Stimulated activated CD4-positive, alpha-beta T cell treated with anti-CD3 and anti-CD28 coated beads, TNF-alpha, amount 100 ng/mL, for 1 hour (primary cell): ENCODE measurements at places on chromosomes 4 and X.

DNA sequence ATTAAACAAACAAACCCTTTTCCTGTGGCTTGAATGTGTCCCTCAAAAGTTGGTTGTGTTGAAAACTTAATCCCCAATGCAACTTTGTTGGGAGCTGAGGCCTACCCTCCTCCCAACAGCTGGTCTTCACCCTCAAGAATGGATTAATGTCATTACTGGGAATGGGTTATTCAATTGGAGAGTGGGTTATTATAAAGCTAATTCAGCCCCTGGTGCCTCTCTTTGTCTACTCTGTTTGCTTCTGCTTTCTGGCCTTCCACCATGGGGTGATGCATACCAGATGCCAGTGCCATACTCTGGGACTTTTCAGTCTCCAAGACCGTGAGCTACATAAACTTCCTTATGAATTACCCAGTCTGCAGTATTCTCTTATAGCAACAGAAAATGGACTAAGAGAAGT is 706.5 kb downstream of the CCSER1 start:
- no peak for DNase-seq

GRCh38 chr4:186144198-186144945 is 39.9 kb downstream of the FAM149A start:
- no peak for DNase-seq

- no peak for DNase-seq
These were observed 93.6 kb downstream of the RBM47 start for GRCh38 chr4:40536032-40536431.

- DNase-seq = no peak
These were observed 80.4 kb downstream of the WFS1 start for GRCh38 chr4:6349896-6350603.

GRCh38 chrX:154013614-154014360 is 5.9 kb downstream of the IRAK1 start:
- no peak for DNase-seq

GRCh38 chr4:109608879-109609278 is 48.8 kb downstream of the MCUB start:
- no peak for DNase-seq

DNA sequence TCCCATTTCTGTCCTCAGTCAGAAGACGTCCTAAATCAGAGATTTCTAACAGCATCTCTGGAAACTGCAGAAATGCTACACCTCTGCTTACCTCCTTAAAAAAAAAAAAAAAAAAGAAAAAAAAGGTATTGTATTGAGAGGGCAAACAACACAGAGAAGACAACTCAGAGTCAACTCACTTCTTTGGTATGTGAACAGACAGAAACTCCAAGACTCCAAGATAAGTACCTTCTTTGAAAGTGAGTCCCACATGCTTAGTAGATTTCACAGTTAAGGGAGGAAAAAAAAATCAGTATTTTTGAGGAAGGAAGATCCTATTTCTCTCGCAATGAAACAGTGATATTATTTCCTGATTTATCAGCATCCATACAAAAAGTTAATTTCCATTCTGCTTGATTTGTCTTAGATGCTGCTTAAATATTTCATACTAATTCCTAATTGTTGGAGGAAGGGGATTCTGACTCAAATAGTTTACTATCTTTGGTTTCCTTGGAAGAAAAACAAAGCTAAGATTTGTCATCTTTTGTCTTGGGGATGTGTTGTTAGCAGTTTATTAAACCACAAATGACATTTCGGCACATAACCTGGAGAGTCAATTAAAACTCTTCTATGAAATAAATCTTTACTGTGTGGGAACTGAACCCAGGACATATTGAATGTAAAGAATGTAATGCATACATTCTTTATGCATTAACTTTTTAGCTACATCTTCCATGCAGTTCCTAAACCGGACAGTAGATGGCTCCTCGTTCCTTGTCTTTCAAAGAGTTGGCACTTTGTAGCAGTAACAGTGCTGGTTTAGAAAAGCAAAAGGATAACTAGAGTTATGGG is 4.7 kb downstream of the RASGEF1B start:
- DNase-seq = peak; percentile 39

- DNase-seq = no peak
These were observed 28.0 kb downstream of the DMD start for GRCh38 chrX:33183361-33183760.

DNA sequence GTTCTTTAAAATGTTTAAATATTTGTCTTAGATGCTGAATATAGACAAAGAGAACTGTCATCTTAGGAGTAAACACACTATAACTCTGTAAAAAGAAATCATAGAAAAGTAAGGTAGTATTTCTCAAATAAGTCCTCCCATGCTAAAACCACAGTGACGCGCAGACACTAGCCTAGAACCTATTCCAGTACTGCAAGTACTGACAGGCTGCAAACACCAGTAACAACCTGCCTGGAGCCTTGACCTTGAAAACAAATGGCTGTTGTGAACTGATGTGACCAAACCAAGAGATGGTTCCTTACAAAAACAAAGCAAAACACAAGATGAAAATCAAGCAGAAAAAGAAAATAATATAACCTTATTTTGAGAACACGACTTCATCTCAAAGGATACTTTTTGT is 8.5 kb downstream of the TIFA start:
- DNase-seq = no peak

DNA sequence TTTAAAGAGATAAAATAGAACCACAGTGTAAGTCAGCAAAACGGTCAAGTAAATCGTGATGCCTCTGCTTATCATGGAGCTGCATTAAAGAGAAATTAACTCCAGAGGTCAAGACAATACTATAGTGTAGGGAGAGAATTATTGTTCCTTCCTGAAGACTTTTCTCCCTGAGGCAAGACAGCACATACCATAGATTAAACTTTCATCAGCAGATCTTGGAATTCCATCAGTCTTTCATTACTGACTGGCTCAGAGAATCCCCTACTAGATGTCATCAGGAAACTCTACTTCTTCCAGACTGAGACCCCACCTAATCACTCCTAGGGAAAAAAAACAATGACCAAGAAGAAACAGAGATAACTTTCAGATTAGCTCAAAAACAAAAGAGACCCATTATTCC is 131.3 kb downstream of the NSUN7 start:
- no peak for DNase-seq

GRCh38 chr4:87953826-87954225 is 21.7 kb upstream of the SPP1 start:
- DNase-seq = no peak

DNA sequence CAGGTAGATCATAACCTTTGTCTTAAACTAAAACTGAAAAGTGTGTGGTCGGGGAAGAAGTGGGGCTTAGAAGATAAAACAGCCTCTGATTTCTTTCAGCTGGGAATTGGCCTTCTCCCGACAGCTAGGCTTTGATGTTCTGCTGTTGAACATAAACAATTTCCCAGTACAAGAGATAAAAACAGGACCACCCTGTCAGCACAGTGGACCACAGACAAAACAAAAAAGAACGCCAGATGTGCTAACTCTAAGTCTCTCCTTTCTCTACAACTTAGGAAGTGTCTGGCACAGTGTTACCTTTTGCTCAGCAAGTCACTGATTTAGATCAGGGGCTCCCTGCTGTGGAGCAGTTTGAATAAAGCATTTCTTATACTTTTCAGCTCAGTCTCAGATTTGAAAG is 87.5 kb upstream of the UXT start:
- no peak for DNase-seq

DNA sequence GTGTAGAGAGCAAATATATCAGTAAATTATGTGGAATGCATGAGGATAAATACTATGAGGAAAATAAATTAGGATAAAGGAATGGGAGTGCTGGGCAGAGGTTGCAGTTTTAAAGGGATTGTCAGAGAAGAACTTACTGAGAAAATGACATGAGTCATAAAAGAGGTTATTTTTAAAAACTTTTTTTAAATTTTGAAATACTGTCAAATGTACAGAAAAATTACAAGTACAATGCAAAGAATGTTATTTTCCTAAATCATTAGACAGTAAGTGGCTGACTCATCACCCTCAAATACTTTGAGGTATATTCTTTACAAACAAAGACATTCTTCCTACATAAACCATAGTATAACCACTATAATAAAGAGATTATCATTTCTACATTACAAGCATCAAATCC is 29.8 kb upstream of the H2AZ1 start:
- DNase-seq = no peak

DNA sequence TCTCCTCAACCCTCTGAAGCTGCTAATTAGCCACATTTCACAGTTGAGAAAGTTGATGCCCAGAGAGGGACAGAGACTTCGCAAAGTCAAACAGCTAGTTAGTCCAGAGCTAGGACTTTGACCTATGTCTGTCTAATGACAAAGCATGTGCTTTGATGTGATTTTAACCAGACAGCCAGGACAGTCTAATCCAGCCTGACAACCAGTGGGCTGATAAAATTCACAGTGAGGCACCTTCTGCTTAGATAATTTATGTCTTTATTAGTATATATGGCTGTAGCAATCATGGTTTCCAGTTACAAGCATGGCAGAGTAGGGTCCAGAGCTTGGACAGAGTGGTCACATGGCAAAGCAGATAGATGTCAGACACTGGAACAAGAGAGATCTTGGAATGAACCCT is 133.6 kb upstream of the C1QTNF7 start:
- DNase-seq = no peak

DNA sequence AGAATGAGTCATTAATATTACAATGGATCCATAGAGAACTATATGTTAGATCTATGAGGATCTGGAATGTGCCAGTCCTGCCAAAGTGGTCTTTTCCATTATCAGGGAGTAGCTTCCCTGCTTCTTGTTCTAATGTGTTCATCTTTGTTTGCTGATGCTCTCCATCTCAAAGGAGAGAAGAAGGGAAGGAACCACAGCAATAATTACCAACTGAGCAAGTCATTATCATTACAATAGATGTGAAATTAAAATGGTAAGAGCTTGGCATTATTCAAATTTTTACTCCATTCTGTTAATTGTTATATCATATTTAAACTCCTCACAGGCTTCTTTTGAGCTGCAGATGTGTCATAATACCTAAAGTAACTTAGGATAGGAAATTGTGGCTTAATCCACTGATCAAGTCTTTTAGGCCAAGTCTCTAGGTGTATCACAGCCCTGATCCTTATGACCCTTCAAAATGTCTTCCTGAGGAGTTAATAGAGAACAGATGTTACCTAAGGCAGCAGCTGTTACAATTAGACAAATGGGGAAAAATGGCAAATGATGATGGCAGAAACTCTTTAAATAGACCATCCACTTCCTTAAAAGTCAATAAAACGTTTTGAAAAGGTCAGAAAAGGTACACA is 1492.7 kb upstream of the IGFBP7 start:
- DNase-seq = no peak

DNA sequence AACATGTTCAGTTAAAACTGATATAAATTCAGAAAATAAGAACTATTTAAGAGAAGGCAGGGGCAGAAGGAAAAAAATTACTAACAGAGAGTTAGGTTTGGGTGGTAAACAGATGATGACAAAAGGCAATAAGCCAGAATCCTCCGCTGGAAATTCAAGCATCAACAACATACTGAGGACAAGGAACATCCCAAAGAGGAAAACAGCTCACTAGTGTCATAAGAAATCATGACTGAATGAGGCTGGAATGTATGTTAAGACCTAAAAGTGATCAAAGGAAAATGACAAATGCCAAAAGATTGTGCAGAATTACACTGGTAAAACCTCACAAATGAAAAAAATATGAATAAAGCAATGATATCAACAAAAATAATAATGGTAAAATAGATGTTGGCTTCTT is 88.4 kb downstream of the WDFY3 start:
- DNase-seq = no peak

- DNase-seq = no peak
These were observed 65.4 kb upstream of the ADRA2C start for GRCh38 chr4:3700736-3701135.
